NCI-H446 (cell line): ENCODE measurements at places on chromosomes 11 and 22.

DNA sequence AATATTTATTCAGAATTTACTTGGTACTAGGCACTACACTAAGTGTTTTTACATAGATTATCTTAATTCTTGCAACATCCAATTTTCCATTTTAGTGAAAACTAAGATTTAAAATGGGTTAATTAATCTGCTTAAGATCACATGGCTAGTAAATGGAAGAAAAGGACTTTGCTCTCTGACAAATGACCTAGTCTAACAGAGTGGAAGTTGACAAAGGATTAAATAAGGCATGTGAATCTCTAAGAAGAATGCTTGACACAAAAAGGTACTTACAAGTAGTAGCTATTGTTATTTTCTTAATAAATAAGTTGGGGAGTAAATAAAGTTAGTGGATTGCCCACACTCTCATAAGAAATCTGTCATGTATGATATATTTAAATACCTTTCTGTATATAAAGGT is 584.8 kb downstream of the DLG2 start:
- DNase-seq: no peak

DNA sequence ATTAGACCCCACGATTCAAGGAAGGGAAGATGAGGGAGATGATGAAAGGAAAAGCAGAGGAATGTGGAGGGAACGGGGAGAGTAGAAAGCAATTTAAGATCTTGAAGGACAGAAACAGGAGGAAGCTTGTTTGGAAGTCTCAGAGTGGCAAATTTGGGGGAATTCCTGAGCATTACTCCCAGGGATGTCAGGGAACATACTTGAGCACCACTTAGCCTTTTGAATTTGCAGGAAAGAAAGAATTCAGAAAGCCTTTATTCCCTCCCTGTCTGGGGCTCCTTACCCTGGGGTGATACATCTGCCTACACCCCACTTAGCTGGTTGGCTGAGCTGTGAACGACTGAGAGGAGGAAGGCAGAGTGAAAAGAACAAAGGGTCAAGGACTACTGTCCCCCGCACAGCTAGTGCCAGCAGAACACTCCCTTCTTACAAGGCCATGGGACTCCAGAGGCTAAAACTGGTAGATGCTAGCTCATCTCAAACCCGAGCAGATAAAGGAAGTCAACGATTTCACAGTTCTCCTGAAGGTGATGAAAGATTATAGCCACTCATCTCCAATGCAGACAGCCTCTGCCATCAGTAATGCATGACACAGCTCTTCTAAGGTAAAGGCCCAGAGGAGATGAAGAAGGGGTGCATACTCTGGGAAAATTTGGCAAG is 84.0 kb upstream of the AKIP1 start:
- no peak for DNase-seq

DNA sequence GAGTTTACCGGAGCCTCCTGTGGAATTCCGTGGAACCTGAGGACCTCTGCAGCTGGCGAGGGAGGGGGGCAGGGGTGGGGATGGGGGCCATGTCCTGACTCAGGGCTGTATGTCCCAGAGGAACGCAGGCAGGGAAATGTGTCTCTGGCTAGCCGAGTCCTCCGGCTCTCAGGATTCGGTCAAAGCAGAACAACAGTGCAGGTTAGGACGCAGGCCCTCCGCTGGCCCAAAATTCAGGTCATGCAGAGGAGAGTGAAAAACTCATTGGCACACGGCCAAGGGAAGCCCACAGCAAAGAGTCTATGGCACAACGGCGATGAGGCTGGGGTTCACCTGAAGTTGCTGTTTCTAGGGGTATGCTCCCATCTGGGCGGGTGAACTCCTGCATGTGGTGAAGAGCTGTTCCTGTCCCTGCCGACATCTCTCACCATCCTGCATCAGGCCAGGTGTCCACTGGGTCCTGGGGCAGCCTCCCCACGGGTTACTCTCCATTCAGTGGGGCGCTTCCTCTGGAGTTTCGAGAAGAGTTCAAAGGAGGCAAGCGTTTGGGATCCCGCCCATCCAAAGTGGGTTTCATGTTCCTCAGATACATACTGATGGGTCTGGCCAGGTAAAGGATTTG is 1055.3 kb downstream of the BRD1 start:
- DNase-seq: no peak

DNA sequence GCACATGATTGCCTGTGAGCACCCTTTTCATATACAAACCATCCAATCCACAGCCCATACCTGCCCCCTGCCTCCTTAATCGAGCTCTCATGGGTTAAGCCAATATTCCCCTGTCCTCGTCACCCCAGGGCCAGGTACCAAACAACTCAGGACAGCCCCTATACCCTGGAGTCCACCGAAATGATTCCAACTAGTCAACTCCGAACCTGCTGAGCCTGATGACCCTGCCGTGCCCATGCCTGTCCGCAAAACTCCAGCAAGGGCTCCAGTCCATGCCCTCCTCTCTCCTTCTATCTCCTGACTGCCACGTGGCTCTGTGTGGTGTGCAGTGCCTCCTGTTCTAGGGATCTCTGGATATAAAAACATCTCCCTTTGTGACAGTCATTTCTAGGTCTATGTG is 35.5 kb upstream of the SYT13 start:
- DNase-seq: no peak

GRCh38 chr22:35688913-35689675 is 28.6 kb upstream of the APOL5 start:
- no peak for DNase-seq

DNA sequence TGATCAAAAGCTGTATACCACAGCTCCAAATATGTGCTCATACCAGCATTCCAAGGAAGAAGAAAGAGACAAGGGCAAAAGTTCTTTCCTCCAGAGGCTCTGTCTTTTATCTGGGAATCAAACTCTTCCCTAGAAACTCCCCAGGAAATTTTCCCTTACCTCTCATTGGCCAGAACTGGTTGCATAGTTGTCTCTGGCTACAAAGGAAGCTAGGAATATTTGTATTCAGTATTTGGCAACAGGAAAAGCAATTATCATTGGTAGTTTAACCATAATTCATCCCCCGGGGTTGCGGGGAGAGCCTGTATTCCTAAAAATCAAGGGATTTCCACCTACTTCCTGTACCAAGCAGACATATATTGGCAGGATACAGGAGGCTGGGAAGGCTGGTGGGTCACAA is 10.5 kb upstream of the ZFTA start:
- DNase-seq: no peak

DNA sequence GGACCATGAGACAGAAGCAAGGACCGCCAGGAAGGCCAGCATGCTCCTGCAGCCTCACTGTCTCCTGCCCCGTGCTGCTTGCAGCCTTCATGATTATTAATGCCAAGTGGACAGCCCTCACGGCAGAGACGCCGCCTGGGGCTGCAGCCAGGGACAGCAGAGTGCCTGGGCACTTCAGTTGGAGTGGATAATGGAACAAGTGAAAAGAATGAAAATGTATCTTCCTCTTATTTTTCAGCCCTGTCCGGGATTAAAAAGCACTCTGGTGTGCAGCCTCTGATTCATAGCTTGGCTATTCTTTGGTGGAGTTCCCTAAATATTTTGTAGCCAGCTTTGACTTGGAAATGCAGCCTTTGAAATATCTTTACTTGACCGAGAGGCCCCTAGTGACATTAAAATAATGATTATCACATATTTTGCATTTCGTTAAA is 1404.2 kb downstream of the BRD1 start:
- DNase-seq: no peak

GRCh38 chr22:29477723-29478318 is 2.2 kb upstream of the NEFH start:
- peak; percentile 20 for DNase-seq

DNA sequence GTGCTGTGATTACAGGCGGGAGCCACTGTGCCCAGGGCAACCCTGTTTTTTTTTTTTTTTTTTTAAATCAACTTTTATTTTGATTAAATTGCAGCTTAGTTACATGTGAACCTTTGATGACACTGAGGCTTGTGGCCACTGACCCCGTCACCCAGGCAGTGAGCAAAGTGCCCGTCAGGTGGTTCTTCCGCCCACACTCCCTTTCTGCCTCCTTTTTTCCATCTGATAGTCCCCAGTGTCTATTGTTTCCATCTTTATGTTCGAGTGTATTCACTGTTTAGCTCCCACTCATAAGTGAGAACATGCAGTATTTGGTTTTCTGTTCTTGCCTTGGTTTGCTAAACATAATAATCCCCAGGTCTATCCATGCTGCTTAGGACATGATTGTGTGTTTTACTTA is 110.9 kb upstream of the GRK3 start:
- DNase-seq: no peak

DNA sequence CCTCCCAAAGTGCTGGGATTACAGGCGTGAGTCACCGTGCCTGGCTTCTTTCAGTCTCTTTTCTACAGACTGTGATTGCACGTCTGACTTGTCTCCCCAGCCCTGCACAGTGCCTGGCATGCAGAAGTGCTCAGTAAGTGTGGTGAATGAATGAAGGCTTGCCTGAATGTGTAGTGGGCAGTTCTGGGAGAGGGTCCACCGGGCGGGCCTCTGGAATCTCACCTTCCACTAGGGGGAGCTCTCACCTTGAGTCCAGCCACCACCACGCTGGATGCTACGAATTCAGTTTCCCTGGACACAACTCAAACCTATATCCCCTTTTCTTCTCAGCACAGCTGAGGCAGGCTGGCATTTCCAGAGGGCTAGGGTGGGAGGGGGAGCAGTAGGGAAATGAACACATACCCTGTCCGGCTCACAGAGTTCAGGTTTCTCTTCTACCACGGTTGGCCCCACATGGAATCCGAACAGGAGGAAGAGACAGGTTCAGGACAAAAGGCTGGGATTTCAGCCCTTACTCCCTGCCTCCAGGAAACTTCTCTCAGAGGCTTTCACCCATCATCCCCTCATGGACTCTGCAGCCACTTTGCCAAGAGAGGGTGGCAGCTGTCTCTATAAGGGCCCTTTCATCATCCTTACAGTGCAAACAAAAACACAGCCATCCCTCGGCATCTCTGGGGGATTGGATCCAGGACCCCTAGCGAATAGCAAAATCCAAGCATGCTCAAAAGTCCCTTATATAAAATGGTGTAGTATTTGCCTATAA is 86.8 kb downstream of the NECTIN1 start:
- no peak for DNase-seq

- DNase-seq: no peak
Measured at GRCh38 chr11:24592360-24592759, 95.5 kb downstream of the LUZP2 start.

GRCh38 chr11:119446434-119446833 is 23.5 kb upstream of the THY1 start:
- DNase-seq: no peak

DNA sequence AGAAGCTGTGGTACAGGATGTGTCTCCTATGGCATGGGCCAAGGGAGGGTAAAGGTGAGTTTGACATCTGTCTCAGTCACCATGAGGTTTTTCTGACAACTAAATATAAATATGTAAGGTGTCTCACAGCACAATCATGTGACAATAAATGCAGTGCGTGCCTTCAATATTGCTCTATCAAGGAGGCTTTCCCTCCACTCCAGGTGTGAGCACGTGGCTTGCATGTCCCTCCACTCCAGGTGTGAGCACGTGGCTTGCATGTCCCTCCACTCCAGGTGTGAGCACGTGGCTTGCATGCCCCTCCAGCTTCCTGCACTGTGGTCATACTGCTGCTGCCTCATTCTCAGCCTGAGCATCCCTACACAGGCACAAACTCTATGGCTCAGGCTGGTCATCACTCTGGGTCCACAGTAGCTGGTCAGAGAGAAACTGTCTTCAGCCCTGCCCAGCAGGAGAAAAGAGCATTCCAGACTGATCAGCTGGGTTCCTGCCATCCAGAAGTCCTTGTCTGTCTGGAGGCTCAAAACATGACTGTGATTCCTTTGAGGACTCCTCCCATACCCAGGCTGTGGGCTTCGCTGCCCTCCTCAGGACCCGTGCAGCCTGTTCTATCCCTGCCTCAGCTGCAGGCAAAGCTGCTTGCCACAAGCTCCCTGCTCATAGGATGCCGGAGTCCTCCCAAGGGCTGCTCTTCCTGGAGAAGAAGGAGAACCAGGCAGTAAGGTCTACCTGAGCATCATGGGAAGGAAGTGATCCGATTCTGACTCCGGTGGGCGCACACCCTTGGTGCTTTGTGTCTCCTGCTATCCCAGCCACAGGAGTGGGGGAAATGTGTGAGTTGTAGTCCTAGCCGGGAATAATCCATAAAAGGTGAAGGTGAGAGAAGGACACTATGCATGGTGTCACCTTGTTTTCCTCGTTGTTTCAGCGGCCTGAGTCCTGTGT is 33.4 kb upstream of the VPREB1 start:
- no peak for DNase-seq

GRCh38 chr22:29587938-29588699 is 7.2 kb upstream of the NIPSNAP1 start:
- DNase-seq: no peak

- no peak for DNase-seq
Measured at GRCh38 chr11:61682906-61683675, 2.9 kb downstream of the DAGLA start.

GRCh38 chr22:49305214-49305965 is 522.3 kb downstream of the BRD1 start:
- peak; percentile 48 for DNase-seq

DNA sequence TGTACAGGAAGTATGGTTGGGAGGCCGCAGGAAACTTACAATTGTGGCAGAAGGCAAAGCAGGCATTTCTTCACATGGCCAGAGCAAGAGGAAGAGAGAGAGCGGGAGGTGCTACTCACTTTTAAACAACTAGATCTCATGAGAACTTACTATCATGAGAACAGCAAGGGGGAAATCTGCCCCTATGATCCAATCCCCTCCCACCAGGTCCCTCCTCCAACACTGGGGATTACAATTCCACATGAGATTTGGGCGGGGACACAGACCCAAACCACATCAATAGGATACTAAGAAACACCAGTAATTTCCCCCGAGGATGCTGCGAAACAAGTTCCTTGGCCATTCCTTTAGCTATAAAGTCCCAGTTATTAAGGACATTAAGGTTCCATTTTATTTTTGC is 94.1 kb upstream of the SC5D start:
- DNase-seq: no peak

DNA sequence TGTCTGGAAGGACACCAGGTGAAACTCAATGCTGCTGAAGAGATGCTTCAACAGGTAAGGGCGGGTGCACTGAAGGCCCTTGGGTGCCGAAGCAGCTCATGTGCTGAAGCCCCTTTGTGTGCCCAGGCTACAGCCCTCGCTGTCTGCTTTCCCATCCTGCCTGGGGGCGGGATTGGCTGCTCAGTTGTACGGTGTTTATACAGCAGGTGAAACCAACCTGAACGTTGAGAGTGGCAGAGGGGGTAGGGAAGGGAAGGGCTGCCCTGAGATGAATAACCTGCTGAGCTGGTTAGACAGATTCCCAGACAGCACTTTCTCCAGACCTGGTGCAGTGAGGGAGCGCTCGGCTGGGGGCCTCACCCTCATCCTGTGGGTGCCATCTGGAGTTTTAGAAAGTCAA is 75.7 kb downstream of the CYB5R2 start:
- DNase-seq: no peak

DNA sequence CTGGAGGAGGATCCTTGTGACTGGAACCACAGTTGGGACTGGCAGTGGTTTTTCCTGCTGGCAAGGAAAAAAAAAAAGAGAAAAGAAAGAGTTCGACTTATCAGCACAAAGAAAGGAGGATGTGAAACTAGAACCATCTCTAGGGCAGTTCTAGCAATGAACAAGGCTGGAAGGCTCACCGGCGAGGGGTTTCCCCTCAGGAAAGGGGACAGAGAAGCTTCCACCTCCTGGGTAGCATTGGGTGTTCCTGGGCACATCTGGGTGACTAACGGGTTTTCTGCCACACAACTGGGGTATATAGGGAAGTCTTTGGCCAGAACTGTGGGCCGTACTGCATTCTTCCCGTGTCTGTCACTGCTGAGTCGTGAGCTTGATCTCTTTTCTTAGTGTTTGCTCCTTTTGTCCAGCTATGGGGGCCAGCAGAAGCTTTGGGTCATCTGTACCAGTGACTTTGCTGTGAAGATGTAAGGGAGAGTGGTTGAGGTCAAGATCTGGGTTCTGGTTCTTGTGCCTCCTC is 109.4 kb upstream of the OR4B1 start:
- DNase-seq: no peak
